ENCODE measurements at places on chromosomes 5 and 9.

GRCh38 chr5:103561685-103562452 is 720 bp downstream of the NUDT12 start:
- DNase-seq, result no peak

- DNase-seq, result no peak
Observed at GRCh38 chr9:127193483-127193882, 71.0 kb upstream of the ANGPTL2 start.

- no peak for DNase-seq
Observed at GRCh38 chr5:79731775-79732174, 42.1 kb downstream of the CMYA5 start.

DNA sequence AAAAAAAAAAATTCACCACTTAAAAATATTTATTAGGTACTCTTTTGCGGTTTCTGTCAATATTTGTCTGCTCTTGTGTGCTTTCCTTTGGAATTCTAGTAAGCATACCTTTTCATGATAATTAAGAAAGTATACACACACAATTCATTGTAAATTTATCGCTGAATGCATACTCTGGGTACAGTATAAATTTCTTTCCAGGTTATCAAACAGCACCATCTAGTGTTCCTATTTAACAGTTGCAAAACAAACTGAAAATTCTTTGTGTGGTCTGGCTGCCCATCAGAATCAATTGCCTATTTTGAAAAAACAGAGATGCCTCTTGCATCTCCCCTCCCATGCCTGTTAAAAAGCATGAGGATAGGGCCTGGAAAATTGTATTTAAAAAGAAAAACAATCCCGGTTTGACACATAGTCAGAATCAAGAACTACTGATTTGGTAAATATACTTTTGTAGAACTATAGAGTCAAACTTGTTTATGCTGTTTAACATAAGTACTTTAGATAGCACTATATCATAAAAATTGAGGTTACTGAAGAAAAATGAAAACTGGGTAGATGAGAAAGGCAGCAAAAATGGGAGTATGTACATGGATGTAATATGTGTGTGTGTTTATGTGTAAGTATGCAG is 16.2 kb downstream of the PGGT1B start:
- no peak for DNase-seq

DNA sequence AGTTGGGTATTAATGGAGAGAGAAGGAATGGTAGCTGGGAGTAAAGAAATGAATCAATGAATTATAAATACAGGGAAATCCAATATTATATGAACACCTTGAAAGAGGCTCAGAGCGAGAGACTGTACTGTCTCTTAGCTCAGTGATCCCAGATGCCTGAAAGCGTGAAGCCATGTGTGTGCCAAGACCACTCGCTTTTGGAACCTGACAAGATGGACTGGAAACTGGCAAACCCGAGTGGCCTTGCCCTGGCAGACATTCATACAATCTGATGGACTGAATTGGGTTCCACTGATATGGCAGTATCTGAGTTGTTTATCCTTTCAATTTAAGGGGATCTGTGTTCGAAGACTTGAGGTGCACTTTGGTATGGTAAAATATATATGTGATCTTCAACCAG is 170.3 kb downstream of the ERCC6L2 start:
- no peak for DNase-seq

DNA sequence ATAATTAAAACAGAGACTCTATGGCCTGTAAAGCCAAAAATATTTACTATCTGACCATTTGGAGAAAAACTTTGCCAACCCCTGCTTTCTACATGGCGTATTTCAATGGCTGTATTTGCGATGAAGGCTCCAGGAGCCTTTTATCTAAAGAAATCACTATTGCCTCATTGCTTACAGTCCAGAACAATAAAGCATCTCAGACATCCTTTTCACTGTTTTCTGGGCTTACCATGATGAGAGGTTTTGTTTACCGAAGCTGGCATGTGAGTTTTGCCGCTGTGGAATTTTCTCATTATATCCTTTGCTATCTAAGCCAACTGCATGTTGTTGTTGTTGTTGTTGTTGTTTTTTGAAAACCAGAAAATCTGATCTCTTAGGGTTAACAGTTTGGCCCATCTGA is 13.9 kb downstream of the PALM2AKAP2 start:
- DNase-seq, result no peak

GRCh38 chr9:2157277-2158110 is 142.3 kb downstream of the SMARCA2 start:
- DNase-seq, result no peak

- no peak for DNase-seq
Observed at GRCh38 chr5:82909771-82910170, 167.4 kb downstream of the TMEM167A start.

- no peak for DNase-seq
Observed at GRCh38 chr9:136621019-136621733, 41.5 kb upstream of the EGFL7 start.

- DNase-seq, result no peak
Observed at GRCh38 chr5:128536254-128537220, 1.5 kb downstream of the FBN2 start.

GRCh38 chr9:523444-523843 is 308.8 kb downstream of the DOCK8 start:
- no peak for DNase-seq

DNA sequence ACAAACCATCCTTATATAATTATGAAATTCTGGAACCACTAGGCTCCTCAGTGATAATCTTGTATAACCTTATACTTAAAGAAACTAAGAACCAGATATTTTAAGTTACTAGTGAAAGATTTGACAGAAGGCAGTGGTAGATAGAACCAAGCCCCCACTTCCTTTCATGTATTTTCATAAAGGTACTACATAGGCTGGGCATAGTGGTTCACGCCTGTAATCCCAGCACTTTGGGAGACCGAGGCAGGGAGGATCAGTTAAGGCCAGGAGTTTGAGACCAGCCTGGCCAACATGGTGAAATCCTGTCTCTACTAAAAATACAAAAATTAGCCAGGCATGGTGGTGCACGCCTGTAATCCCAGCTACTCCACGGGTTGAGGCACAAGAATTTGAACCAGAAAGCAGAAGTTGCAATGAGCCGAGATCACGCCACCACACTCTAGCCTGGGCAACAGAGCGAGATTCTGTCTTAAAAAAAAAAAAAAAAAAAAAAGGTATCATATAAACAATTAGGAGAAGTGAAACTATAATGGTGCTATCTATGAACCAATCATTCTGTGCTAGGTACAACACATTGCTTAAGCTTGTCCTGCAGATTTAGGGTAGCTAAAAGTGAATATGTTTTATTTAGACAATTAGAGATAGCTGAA is 27.9 kb upstream of the DTWD2 start:
- no peak for DNase-seq

DNA sequence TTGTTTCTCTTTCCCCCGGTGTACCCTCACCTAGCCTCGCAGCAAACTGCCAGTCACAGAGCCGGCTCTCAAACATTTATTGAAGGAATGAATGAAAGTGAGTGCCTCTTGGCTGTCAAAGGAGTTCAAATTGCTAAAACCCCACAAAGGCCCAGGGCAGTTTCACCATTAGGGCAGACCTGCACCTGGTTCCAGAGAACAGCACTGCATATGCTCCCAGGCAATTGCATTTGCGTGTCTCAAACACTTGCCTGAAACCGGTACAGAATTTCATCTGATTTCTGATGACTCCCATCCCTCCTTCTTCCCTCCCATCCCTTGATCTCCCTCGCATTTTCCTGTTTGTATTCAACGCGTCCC is 165.6 kb upstream of the ZNF462 start:
- no peak for DNase-seq

DNA sequence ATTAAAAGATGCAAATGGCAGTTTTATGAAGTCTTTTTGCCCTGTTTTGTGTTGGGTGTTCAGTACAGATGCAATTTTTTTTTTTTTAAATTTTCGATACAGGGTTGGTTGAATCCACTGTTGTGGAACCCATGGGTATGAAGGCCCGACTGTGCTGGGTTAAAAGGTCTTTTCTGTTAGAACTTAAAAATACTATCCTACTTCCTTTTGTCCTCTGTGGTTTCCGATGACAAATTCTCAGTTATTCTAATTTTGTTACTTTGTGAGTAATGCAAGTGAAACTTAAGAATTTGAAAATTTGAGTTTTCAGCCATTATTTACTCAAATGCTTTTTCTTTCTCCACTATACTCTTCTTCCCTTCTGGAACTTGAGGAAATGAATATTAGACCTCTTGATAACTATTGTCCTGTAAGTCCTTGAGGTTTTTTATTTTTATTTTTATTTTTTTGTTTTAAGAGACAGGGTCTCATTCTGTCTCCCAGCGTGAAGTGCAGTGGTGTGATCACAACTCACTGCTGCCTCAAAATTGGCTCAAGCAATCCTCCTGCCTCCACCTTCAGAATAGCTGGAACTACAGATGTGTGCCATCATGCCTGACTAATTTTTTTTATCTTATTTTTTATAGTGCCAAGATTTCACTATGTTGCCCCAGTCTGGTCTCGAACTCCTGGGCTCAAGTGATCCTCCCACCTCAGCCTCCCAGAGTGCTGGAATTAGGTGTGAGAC is 67.5 kb downstream of the ZCCHC7 start:
- DNase-seq, result no peak

GRCh38 chr9:129422843-129423192 is 198.1 kb downstream of the C9orf50 start:
- no peak for DNase-seq

DNA sequence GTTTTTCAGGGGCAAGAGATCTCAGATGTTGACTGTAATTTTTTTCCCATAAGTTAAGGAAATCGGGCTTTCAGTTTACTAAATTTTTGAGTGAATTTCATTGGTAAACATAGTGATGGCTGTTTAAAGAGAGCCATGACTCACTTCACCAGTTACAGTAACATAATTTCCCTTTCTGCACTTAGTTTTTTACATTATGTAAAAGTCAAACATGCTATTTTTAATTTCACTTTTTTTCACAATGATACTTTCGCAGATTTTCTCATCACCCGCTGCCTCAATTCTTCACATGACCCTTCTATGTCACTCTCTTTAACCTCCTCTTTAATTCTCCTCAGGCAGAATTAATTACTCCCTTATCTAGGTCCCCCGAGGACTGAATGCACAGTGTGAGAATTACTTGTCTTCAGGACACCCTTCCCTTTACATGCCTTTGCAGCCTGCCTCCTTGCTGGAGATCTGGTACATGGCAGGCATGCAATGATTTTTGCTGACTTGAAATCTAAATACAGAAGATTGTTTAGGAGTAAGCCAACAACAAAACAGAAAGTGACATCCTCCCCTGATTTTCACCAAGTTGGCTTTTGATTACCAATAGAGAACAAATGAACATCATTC is 217.5 kb upstream of the S1PR3 start:
- DNase-seq, result no peak

- DNase-seq, result no peak
Observed at GRCh38 chr5:146699664-146700418, 178.7 kb downstream of the PPP2R2B start.

DNA sequence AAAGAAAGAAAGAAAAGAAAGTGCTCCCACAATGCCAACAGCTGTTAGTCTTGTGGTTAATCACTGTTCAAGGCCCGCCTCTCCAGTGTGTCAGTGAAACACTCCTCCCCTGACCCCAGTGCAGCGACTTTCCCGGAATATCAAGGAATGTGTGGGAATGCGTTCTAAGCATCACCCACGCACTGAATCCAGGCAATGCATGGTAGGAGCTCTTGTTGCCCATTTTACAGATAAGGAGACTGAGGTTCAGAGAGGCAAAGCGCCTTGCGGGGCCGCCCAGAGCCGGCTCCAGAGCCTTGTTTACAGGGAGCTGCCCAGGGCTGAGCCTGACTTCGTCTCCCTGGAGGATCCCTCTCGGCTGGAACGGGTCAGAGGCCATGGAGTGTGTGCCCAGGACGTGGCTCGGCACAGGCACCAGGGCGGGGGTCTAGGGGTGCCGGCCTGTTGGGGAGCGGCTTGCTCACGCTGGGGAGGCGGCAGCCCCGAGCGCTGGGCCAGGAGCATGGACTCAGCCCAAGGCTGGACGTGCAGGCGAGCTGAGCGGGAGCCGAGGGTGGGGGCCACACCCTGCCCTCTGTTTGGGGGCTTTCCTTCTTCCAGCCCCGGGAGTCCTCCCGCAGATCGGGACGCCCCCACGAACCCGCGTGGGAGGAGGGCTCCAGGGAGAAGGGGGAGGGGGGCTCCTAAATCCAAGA is 823 bp downstream of the ST6GALNAC6 start:
- DNase-seq, result no peak

DNA sequence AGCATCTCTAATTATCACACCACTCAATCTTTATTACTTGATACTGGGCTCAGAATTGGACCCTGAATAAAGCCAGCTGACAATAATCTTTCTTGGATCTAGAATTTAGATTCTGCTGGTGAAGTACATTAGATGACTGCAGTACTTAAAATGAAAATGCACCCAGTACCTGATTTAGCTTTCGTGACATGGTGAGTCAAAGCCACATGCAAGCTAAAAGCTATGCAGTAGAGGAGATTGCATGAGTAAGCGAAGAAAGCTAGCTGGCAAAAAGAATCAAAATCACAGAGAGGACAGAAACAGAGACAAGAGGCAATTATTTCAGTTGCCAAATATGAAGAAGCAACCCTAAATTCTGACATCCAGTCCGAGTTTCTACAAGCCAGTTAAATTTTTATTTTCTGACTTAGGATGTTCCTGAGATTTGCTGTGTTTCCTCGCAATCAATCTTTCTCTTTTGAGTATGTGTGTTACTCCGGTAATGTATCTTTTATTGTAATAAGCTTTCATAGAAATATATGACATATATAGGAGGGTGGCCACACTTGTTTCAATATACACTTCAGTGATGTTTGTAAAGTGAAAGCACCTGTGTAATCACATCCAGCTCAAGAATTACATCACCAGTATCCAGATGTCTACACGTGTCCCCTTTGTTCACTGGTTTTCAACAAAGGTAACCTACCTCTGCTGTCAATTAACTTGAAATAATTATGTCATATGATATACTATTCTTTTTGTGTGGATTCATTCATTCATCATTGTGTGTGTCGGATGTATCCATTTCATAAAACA is 101.7 kb downstream of the CDH18 start:
- DNase-seq, result no peak

DNA sequence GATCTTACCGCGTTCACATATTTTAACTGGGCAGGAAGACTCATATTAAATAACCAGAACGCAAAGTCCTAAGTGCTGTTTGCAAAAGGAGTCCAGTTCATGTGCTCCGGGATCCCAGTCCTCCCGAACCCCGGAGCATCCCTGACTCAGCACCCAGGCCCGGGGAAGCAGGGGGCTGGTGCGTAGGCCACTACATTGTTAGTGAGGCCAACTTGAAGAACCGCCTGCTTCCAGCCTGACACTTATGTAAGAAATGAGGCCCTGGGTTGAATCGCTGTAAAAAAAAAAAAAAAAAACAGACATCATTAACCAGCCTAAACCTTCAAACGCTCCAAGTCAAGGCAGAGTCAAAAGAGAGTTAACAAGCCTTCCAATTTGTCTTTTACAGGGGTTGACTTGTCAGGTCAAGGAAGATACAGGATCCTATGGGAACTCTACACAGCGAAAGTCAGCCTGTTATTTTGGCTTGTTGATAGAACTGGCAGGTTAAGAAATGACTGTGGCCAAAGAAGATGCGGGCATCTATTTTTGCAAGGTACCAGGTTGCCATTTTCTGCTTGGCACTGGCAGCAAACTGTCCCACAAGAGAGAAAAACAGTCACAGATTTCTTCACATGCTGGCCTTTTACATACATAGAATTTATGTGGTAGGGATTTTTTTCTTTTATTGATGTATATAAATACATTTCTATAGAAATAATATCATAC is 93.3 kb downstream of the ACTL7B start:
- DNase-seq, result no peak
